ENCODE measurements at places on chromosomes 3 and 15. TPM values are rescaled to one million over a fixed set of nuclear protein-coding genes. Genes with fewer than 3 reads are reported as not detected.

Gene BCHE
- total RNA-seq, result 4.2 TPM

Gene PTH1R
- total RNA-seq, result 1.4 TPM

DNA sequence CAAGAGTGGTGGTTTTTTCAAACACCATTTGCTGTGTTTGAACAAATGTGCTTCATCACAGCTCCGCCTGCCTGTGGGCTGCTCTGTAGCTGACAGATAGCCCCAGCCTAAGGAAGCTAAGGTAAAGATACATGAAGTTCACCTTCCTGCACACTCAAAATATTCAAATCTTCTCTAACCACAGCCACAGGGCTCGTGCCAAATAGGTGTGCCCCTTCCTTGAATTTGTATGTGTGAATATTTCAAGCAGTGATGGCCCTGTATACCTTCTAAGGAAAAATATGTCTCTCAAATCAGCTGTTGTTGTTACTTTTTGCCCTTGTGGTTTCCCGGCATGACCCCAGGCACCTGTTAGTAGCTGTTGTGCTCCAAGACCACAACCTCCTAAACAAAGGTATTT lies 92.8 kb downstream of the CCNL1 start:
- no peak for DNase-seq

DNA sequence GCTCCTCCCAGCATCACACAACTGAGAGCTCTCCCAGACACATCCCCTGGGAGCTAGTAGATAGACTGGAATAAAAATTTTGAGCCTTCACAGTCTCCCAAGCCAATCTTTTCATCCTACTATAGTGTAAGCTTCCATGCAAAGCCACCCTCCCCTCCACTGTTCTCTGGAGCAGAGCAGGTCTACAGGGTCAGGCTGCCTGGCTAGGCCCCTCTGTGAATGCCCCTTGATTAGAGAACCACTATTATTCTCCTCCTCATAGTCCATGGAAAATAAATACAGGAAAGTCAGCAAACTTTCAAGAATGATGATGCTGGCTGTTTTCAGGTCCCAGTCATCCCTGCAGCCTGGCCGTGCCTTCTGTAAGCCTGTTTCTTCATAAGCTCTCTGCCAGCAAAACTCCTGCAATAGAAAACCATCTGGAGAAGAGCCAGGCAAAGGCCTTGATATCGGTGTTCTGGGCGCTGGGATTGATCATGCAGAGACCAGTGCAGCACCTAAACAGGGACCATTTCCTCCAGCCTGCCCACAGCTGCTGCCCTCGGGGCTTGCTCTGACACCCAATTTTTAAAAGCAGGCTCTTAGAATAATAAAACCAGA lies 51.7 kb downstream of the CRYGS start:
- DNase-seq, result no peak

GRCh38 chr3:65793495-65794200 lies 245.1 kb downstream of the MAGI1 start:
- no peak for DNase-seq

DNA sequence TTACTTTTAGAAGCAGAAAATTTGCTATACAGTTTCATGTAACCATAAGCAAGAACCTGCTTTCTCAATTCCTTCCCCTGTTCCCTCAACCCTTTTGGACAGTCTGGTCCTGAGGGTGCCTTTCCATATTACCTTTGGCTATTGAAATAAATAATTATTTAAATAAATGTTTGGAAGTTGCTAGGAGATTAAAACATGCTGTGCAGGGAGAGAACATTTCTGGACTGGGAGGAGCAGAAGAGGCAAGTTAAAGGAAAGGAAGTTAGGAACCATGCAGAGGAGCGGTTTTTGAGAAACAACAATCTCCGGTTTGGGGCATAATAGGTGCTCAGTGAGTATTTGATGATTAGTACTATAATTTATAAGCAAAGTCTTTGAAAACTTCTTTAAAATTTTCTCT lies 41.8 kb downstream of the ZNF609 start:
- no peak for DNase-seq

DNA sequence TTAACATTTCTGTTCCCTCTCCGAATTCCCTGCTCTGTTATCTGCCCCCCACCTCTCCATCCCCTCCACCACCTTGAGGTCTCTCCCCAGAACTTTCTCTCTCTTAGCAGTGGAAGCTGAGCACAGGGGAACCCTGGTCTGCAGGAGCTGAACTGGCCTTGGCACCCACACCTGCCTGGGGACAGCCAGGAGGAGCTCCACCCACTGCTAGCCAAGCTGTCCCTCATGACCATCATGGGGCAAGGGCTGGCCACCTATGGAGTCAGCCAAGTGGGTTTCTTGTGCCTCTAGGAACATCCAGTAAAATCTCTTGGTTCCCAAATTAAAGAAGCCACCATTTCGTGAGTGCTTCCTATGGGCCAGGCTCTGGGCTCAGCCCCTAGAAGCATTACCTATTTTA lies 276.4 kb upstream of the TLE3 start:
- DNase-seq, result no peak

Gene RETNLB
- 89.0 TPM for total RNA-seq

GRCh38 chr3:197959500-197959890 lies 522 bp upstream of the LMLN start:
- DNase-seq, result no peak

- no peak for DNase-seq
Observed at GRCh38 chr3:42130007-42130328, 38.8 kb downstream of the TRAK1 start.

- DNase-seq, result no peak
Observed at GRCh38 chr3:134904241-134904771, 109.2 kb downstream of the EPHB1 start.

DNA sequence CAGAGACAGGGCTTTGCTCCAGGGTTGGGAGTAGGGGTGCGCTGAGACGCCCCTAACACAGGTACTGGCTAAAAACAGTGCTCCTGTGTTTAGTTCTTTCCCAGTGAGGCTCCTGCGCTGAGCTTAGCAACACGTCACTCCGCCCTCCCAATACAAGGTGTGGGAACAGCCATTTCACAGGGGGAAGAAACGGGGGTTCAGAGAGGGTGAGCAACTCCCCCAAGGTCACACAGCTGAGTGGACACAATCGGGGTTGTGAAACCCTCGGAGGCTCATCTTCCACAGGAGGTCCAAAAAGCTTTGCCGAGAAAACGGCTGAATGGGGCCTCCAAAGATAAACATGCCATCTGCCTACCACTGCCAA lies 628 bp downstream of the PRRT3 start:
- DNase-seq, result no peak
